Fibroblast of villous mesenchyme (primary cell): ENCODE measurements at places on chromosomes 5 and 9. TPM values are rescaled to one million over a fixed set of nuclear protein-coding genes. Genes with fewer than 3 reads are reported as not detected.

DNA sequence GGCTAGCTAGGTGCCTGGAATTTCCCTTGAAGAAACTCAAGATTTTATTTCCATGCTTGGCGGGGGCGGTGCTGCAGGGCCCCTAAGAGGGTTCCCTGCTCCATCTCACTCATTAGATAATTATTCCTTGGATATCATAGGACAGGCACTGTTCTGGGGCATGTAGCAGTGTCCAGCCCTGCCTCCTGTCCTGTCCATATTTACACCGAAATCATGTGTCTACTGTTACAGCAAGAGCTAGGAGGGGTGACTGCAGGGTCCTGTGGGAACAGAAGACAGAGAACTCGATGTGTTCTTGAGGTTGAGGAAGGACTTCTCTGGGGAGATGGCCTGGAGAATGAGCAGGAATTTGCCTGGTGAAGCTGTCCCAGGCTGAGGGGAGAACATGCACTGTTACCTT, 96.6 kb downstream of the CYFIP2 start:
- no peak for DNase-seq

DNA sequence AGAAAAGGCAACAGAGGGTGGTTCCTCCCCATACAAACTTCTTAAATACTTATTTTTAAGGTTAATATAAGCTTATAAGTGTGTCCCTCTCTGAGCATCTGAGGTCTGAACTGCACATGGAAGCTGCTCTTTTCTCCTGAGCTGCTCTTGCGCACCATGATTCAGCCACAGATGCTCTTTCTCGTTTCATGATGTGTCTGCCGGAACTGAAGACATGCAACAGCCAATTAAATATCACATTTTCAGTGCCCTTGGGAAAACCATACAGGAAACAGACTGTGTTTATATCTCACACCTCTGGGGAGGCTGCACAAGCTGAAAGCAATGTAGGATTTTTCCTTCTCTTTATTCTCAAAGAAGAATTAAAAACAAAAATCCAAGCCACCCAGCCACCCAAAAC, 96.8 kb upstream of the NREP start:
- DNase-seq, result peak; percentile 52

GRCh38 chr5:59712836-59713497, 180.6 kb downstream of the PDE4D start:
- DNase-seq, result no peak

SEMA4D gene
- 0.43 and 1.6 TPM in 2 replicates for total RNA-seq

ISCA1 gene
- total RNA-seq, result 21.6 and 45.3 TPM in 2 replicates

DNA sequence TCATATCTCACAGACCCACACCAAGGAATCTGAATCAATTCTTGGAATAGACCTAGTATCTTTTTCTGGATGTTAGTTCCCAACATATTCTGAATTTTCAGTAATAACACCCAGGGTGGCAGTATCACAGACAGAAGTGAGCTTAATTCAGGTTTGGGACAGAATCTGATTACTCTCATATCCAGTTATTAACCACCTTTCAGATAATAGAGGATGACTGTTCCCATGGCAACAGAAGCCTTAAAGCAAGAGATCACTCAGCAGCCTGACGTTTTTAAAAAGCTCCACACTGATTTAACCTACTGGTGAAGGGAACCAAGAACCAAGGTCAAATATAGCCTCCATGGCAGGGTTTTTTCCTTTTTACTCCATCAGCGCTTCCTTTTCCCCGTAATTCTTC, 68.4 kb downstream of the ACTBL2 start:
- DNase-seq, result no peak

DNA sequence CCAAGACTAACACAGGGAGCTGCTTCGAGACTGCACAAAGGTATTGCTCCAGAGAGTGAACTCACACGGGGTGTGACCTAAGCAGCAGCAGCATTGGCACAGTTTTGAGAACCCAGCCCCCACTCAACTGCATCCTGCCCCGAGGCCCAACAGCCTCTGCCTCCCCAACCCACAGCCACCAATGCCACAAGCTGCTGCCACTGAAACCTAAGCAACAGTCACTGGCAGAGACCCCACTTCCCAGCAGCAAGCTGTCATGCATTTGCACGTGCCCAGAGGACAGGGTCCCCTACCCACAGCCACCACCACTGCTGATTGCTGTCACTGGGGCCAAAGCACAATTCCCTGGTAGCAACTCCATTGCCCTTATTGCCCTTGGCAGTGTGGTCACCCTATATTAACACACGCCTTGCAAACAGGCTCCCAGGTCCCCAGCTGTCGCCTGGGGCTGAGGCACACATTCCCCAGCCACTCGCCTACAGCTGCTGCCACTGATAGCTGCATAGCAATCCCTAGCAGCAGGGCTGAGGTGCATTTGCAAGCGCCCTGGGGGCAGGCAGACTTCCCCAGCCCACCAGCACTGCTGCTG, 141.0 kb downstream of the AGTPBP1 start:
- DNase-seq, result no peak

SPINK5 gene
- under 0.01 TPM in 1 of 2 replicates, not detected in the other for total RNA-seq

TSSK1B gene
- total RNA-seq, result 0.43 and 0.64 TPM in 2 replicates

CORO2A gene
- 0.32 and 2.2 TPM in 2 replicates for total RNA-seq

DNA sequence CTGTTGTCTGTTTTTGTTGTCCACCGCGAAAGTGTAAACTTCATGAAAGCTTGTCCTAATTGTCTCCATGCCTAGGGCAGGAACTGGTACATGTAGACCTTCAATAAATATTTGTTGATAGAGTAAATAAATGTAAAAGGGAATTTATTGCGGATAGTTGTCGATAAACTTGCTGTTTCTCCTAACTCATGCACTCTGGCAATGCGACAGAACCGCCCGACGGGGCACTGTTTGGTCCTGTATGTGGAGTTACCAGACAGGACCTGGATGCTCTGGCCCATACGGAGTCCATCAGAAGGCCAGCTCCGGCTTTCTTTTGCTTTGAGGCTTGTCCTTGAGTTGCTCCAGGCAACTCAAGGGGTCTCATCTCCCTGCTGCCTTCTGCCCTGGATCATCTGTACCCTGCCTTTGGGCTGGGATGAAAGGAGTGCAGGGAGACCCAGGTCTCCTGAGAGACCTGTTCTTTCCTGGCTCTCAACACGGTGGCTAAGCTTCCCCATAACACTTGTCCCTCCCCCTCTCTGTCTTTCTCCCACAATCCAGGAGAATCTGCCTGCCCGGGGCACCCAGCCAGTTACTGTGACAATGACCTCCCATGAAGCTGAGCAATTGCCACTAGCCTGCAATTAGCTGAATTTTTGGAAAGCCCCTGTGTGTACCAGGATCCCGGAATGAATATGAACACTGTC, 149.5 kb upstream of the PTCH1 start:
- no peak for DNase-seq

DNA sequence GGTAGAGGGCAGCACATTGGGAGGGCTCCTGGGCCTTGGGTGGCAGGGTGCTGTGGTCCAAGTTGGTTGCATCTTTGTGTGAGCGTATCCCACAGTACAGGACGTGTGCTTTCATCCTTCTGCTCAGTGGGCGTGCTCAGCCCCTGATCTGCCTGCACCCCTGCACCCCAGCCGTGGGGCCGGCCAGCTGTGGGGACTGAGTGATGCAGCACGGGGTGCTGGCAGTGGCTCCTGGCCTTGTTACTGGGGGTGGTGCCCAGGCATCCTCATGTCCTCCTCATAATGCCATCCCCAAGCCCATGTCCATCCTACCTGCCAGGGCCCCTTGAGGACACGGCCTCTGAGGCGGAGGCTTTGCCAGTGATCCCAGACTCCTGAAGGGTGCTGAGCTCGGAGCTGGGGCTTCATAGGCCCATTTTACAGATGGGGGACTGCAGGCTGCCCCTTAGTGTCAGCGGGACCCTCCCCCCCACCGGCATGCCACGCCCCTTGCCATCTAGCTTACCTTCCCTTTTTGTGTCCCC, 100.7 kb downstream of the PHF2 start:
- DNase-seq, result no peak
